ENCODE measurements at places on chromosomes 11 and 22.

DNA sequence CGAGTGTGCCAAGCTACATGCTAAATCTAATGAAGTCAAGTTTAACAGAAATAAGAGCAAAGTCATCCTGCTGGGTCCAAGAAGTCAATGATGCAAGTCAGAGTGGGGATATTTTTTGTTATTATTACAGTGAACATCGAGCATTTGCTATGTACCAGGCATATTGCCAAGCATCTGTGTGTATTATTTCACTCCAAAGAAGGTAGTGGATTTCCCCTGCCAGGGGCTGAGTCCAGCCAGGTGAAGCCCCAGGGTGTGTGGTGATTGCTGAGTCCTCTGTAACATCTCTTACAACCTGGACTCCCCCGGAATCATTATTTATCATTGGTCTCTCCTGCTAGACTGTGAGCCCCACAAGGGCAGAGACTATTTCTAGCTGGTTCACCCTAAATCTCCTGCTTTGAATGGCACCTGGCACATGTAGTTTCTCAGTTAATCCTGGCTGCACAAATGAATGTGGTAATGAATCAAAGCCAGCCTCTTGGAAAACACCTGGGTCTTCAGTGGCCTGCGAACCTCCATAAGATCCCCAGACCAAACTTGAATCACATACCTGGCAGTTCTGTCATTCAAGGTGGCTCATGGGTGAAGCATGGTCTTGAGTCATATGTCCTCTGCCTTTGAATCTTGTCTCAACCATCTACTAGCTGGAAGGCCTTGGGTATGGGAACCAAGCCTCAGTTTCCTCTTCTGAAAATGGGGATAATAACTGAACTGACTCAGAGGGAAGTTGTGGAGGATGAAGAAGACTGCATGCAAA is 549.2 kb downstream of the MIAT start:
- no peak for DNase-seq

GRCh38 chr11:85967457-85967856 is 101.4 kb downstream of the PICALM start:
- DNase-seq: no peak

DNA sequence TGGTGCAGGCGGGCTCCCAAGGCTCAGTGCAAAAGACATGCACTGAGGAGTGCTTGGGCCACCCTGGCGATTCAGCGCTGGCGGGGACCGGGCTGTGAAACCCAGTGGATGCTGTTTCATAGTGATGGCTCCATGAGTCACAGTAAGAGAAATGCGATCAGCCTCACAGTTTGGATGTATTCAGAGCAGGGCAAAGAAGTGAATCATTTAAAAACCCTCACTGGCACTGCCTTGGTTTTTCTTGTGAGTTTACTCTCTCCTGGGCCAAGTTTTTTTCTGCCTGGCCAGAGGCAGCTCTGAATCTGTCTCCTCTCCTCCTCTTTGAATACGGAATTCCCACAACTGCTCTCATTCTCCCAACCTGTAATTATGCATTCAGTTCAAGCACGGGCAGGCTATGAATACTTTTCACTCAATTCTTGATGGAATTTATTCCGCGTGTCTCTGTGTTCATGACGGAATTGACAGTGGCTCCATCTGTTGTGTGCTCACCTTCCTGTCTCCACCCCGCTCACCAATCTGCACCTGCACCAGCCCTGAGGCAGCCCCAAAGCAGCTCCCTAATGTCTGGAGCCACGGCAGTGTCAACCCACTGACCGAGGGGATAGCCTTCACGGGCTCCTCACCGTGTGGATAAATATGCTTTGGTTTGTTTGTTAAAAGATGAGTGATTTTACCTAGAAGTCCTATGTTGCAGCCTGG is 14.9 kb downstream of the ADAMTS8 start:
- peak; percentile 38 for DNase-seq

- DNase-seq: no peak
These were observed 396.2 kb downstream of the BUD13 start for GRCh38 chr11:116376547-116376946.

DNA sequence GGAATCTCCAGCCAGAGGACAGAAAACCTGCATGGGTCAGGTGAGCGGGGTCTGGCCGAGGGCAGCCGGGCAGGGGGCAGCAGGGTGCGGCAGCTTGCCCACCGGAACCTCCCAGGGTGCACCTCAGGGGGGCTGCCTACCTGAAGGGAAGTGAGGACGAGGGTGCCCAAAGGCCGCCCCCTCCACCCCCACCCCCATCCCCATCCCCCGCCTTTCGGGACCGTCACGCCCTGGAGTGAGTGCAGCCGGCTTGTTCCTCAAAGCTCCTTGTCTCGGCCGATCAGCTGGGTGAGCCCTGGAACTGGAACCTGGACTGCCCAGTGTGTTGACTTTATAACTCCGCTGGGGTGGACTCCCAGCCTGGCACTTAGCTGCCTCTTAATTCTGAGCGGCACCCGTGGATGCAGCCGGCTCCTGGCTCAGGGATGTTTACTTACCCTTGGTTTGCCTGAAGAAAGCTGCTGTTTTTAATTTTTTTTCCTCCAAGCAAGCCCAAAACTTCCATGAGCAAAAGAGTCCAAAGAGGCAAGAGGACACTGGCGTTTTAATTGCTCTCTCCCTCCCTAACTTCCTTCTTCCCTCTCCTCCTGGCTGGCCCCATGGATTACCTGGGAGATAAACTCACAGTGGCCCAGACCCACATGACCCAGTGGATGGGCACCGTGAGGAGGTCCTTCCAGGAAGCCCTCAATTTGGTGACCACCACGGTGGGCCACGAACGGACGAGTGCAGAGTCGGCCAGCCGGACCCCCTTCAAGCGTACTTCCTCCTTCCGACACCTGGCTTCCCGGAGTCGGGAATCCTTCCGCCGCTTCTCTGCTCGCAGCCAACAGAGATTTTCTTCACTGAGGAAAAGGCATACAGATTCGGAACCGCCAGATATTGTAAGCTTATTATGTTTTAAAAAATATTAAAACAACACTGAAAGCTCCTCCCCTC is 87.8 kb upstream of the CRYBB3 start:
- DNase-seq: no peak

GRCh38 chr11:120682866-120683265 is 171.3 kb downstream of the GRIK4 start:
- no peak for DNase-seq

- no peak for DNase-seq
These were observed 105.8 kb downstream of the DSCAML1 start for GRCh38 chr11:117691218-117691514.

- DNase-seq: no peak
These were observed 40.2 kb downstream of the DIXDC1 start for GRCh38 chr11:111977146-111978027.

DNA sequence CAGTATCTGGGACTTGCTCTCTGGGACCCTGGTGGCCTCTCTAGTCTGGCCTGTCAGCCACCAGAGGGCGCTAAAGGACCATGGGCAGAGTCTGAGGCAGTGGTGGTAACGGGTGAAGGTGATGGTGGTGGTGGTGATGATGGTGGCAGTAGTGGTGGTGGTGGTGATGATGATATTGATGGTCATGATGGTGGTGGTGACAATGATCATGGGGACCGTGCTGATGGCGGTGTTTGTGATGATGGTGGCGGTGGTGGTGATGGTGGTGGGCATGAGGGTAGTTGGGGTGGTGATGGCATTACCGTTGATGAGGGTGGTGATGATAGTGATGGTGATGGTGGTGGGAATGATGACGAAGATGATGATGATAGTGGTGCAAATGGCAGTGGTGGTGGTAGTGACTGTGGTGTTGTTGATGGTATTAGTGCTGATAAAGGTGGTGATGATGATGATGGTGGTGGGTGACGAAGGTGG is 16.0 kb downstream of the TRPM5 start:
- peak; percentile 85 for DNase-seq

DNA sequence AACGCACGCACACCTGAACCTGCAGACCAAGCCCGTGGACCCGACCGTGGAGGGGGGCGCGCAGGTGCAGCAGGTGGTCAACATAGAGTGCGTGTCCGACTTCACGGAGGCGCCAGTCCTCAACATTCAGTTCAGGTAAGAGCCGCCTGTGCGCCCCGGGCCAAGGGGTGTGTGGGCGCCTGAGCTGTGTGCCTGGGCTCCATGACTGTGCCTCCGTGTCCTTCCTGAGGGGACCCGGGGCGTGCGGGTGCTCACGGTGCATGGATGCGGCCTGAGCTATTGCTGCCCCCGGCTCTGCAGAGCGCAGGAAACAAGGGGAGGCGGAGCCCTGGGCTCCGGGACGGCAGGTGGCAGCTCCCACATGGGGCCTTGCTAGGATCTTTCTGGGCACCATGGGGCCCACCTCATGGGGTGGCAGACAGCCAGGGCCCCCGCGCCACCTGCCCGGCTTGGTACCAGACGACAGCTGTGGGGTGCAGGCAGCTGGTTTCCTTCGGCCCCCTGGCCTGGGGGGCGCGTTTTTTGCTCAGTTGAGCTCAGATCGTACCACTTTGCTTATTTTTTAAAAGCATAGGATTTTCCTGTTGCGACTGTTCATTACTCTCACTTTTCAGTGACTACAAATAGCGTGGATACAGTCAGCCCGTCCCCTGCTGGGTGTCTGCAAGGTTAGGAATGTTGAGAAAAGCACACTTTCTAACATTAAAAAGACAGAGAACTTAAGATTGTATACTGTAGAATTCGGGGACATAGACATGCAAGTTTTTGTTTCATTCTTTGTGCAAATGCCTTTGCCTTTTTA is 28.3 kb downstream of the MUC6 start:
- no peak for DNase-seq

DNA sequence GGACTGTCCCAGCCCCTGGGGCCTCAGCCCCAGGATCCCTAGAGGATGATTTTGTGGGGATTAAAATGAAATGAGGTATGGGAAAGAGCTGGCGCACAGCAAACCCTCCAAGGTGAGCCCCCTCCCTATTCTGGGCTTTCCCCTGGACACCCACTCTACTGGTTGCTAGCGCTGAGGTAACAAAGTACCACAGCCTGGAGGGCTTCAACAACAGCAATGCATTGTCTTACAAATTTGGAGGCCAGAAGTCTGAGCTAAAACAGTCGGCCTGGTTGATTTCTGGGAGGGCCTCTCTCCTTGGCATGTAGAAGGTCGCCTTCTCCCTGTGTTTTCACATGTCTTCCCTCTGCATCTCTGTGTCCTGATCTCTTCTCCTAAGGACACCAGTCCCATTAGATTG is 913.6 kb downstream of the NTM start:
- DNase-seq: no peak

DNA sequence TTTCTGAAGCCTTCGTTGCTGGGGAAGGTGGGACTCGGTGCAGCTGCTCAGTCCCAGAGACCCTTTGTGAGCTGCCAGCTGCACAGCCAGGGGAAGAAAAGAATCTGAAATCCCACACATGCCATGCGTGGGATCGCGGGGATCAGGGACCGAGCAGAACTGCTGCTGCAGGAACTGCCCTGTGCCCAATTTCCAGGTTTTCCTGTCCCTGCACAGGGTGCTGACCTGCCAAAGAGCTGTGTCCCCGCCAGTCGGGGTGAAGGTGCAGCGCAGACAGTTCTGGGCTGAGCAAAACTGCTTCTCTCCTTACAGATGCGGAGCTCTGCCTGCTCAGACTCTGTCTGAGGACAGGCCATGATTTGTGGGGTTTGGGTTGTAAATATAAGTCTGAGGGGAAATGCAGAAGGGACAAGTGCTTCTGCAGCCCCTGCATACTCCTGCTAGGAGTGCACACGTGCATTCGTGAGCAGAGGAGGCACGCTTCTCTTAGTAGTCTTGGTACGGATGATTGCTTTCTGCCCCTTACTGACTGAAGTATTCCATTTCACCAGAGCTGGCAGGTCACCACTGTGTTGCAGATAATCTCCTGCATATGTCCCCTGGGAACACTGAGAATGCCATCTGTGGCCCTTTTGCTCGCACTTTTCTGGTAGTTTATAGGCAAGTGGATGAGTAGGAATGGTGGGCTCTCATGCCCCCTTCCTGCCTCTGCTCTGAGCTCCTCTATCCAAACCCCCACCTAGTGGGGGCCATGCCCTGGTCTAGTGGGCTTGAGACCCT is 141.4 kb downstream of the PARVA start:
- DNase-seq: no peak

GRCh38 chr11:119121811-119122124 is 388 bp downstream of the HINFP start:
- DNase-seq: no peak

- DNase-seq: no peak
These were observed 110.8 kb downstream of the GRIK4 start for GRCh38 chr11:120622189-120622875.

- no peak for DNase-seq
These were observed 370 bp downstream of the DDX25 start for GRCh38 chr11:125904678-125905077.

DNA sequence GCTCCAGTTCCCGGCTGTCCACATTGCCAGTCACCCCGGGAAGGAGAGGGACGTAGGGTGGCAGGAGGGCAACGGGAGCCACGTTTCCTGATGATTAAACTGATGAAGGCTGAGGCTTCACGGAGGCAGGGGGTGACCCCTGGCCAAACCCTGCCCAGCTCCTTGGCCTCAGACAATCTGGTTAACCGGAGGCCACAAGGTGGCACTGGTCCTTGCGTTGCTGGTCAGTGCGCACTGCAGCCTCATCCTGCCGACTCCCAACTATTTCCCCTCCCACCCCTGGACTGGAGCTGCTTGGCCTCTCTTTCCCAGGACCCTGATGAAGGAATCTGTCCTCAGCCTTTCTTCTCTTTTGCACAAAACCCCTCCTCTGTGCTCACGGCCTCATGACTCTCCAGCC is 75.3 kb downstream of the PDE2A start:
- DNase-seq: no peak

- no peak for DNase-seq
These were observed 7.3 kb downstream of the RELT start for GRCh38 chr11:73383249-73384124.

- DNase-seq: no peak
These were observed 813.7 kb downstream of the NTM start for GRCh38 chr11:132184079-132184478.

DNA sequence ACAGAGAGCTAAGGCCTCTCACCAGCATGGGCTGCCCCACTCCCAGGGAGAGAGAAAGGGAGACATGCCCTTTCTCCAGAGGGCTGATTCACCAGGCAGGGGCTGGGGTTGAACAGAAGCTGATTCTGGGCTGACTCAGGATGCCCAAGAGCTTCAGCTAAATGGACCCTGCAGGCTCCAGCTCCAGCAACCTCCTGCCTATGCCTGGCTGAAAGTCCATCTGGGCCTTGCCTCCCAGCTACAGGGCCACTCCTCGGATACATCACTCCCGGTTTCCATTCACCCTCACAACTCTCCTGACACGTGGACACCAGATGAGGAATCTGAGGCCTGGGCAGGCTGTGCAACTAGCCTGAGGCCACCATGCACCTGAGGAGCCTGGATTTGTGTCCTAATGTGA is 215.5 kb downstream of the BUD13 start:
- no peak for DNase-seq

DNA sequence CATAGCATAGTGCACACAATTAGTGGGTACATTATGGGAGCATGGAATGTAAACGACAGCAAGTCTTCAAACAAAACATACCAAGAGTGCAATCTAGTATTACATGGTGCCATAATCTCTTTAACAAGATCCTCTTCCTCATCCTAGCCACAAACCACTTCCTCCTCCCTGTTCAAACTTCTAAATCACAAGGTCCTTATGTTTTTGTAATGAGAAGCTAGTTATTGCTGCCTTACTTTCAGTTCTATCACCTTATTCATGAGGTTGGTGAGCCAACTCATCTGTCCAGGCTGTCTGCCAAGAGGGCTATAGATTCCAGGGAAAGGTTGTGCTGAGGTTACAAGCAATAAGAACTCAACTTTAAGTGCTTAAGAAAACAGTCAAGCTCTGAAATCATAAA is 195.4 kb upstream of the ARHGAP20 start:
- peak; percentile 7 for DNase-seq

- DNase-seq: no peak
These were observed 62.6 kb upstream of the PTPRJ start for GRCh38 chr11:47917599-47918369.

Measured in stimulated activated CD4-positive, alpha-beta T cell treated with anti-CD3 and anti-CD28 coated beads, Interleukin-1b, Interleukin-23, amount 100 ng/mL, for 48 hours (primary cell).